Renal cortex interstitium (tissue), 15 donors: ENCODE measurements at places on chromosomes 3 and 15. TPM values are rescaled to one million over a fixed set of nuclear protein-coding genes. Genes with fewer than 3 reads are reported as not detected.

DNA sequence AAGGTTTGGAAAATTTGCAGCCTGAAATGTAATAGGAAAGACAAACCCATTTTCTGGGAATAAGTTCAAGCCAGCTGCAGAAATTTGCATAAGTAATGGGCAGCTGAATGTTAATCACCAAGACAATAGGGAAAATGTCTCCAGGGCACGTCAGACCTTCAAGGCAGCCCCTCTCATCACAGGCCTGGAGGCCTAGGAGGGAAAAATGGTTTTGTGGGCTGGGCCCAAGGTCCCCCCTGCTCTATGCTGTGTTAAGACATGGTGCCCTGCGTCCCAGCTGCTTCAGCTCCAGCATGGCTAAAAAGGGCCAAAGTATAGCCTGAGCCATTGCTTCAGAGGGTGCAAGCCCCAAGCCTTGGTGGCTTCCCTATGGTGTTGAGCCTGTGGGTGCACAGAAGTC is 164.7 kb upstream of the TSPAN3 start:
- DNase-seq, result no peak

- DNase-seq, result no peak
Observed at GRCh38 chr15:56058986-56059385, 65.6 kb upstream of the NEDD4 start.

- no peak for DNase-seq
Observed at GRCh38 chr3:190117981-190118380, 2.7 kb downstream of the P3H2 start.

GRCh38 chr15:57358571-57358970 is 17.7 kb upstream of the CGNL1 start:
- no peak for DNase-seq

- no peak for DNase-seq
Observed at GRCh38 chr3:38457111-38458003, 3.7 kb downstream of the ACVR2B start.

DNA sequence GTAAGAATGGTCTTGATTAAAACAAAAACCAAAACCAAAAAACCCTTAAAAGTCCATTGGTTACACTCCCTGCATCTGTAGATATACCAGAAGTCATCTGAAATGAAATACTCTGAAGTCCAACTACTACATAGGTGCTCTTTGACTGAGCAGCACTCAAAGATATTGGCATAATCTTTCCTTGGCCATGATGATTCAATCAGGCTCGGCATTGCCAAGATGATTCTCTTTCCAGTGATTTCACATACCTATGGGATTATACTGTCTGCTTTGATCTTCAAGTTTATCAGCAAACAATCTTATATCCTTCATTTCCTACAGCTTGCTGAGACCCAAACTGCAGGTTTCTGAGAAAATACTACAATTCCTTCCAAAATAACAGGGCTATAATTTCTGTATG is 35.9 kb upstream of the DIPK2A start:
- no peak for DNase-seq

- DNase-seq, result no peak
Observed at GRCh38 chr3:162052636-162053035, 556.0 kb downstream of the OTOL1 start.

- DNase-seq, result no peak
Observed at GRCh38 chr3:57605683-57606082, 8.5 kb upstream of the ARF4 start.

GRCh38 chr3:39414421-39414907 is 7.9 kb downstream of the RPSA start:
- DNase-seq, result no peak

- DNase-seq, result no peak
Observed at GRCh38 chr15:78873793-78874765, 1.4 kb downstream of the MORF4L1 start.

- DNase-seq, result no peak
Observed at GRCh38 chr15:75694241-75695182, 18.1 kb downstream of the CSPG4 start.

GRCh38 chr15:41610048-41610447 is 50.2 kb upstream of the MGA start:
- DNase-seq, result no peak

GRCh38 chr3:87733671-87734367 is 325.0 kb downstream of the CGGBP1 start:
- DNase-seq, result peak; percentile 49

- no peak for DNase-seq
Observed at GRCh38 chr3:26312816-26313215, 309.8 kb upstream of the LRRC3B start.

GRCh38 chr3:182592747-182593146 is 200.6 kb upstream of the ATP11B start:
- DNase-seq, result no peak

GRCh38 chr3:185216607-185216958 is 37.3 kb downstream of the EHHADH start:
- peak; percentile 6 for DNase-seq

- peak; percentile 89 for DNase-seq
Observed at GRCh38 chr15:36501063-36501678, 78.3 kb upstream of the CDIN1 start.

DNA sequence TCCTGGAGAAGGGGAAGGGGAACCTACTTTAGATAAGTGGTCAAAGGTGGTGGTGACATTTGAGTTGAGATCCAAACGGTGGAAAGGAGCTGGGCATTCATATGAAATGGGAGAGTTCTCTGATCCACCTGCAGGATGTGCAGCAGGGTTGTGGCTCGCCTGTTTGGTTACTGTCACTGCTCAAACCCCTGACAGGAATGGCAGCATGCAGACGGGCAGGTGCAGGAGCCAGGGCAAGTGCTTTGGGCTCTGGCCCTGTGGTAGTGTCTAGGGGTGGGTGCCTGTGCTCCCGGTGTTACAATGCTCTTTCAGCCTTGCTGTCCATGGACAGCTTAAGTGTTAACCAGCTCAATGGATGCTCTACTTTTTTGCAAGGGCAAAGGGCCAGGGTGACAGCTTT is 18.5 kb downstream of the PAQR9 start:
- no peak for DNase-seq

DNA sequence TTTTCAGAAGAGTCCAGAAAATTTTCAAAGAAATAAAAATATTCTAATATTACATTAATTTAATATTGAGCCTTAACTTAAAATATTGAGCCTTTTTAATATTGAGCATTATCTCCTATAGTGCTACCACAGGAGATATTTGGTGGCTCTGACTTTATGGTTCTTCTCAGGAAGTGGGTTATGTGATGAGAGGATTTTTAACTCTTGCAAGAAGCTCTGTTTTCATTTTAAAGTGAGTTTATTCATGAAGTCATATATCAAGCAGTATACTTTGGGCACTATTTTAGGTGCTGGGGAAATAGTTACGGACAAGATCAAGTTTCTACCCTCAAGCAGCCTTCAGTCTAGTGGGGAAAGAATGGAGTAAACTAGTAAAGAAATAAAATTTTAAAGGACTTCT is 13.4 kb upstream of the MBNL1 start:
- no peak for DNase-seq

- no peak for DNase-seq
Observed at GRCh38 chr15:26037369-26037768, 174.2 kb upstream of the ATP10A start.

GRCh38 chr15:24645627-24646026 is 29.9 kb upstream of the NPAP1 start:
- DNase-seq, result no peak

DNA sequence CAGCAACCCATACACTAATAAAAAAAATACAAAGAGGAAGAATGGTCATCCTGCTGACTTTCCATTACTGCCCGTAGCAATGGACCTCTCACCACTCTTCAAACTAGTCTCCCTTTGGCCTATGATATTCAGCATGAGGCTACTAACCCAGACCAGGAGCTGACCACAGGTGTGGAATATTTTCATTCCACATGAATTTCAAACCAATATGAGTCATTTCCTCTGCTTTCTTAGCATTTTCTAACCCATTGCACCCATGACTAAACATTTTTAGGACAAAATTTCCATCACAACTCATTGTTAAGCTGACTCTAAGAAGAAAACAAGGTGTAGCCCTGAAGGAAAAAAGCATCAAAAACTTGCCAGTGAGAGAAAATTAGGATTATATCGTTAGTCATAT is 34.0 kb upstream of the ZPLD1 start:
- DNase-seq, result no peak

DNA sequence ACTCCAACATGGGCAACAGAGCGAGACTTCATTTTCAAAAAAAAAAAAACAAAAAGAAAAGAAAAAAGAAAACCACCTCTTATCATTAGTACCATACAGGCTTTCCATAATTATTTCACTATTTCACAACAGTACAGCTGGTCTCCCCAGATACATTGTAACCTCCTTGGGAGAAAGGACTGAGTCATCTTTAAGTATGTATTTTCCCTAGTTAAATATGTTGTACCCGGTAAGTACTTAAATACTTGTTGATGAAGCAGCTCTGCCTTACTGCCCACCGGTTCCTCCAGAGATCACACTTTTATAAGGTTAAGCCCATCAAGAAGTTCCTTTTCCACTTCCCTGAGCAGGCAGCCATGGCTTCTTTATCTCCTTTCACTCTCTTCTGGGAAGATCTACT is 789.5 kb upstream of the CFAP20DC start:
- no peak for DNase-seq

GRCh38 chr3:151318313-151318712 is 1.7 kb upstream of the GPR87 start:
- DNase-seq, result no peak

DNA sequence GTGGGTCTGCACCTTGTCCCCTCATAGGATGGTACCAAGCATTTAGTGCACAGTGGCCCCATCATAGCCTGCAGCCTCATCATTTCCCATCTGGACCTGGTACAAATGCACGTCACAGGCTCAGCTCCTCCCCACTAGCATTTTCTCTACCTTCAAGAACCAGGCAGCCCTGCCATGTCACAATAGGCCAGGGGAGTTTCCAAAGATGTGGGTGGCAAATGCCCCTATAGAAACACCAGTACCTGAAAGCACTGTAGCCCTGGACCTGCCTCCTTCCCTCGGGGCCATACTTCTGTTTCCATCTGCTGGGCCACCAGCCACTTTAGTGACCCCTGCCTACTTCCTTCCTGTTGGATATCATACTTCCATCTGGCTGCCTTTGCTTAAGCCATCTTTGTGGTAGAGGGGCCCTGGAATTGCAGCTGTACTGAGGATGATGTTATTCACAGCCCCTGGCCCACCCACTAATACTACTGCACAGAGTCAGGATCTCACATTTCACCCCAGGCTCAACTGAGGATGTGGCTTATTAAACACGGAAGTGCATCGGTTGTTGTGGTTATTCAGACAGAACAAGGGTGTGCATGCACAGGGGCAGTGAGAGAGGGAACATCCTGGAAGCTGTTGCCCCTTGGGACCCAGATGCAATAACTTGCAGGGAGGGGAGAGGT is 3.8 kb downstream of the TCTA start:
- no peak for DNase-seq

GRCh38 chr3:48661501-48662144 is 1.1 kb downstream of the CELSR3 start:
- peak; percentile 69 for DNase-seq

UBL7 gene
- polyA plus RNA-seq, result 60.2 TPM

FBXO40 gene
- polyA plus RNA-seq, result 0.03 TPM

MYZAP gene
- 5.9 TPM for polyA plus RNA-seq

ISLR2 gene
- 0.82 TPM for polyA plus RNA-seq

ACTC1 gene
- polyA plus RNA-seq, result 22.0 TPM

C3orf49 gene
- polyA plus RNA-seq, result 0.68 TPM

GPR87 gene
- not detected for polyA plus RNA-seq

RBM5 gene
- 395 TPM for polyA plus RNA-seq

MORC1 gene
- polyA plus RNA-seq, result 0.78 TPM

CLEC3B gene
- polyA plus RNA-seq, result 22.7 TPM

SLC38A3 gene
- polyA plus RNA-seq, result 7.3 TPM

ACY1 gene
- polyA plus RNA-seq, result 118 TPM

ACKR4 gene
- polyA plus RNA-seq, result 2.2 TPM

EPHA3 gene
- 4.8 TPM for polyA plus RNA-seq

GOLGA6D gene
- polyA plus RNA-seq, result 0.40 TPM

TP63 gene
- polyA plus RNA-seq, result 0.73 TPM
